ENCODE measurements at places on chromosomes 7 and 10.

DNA sequence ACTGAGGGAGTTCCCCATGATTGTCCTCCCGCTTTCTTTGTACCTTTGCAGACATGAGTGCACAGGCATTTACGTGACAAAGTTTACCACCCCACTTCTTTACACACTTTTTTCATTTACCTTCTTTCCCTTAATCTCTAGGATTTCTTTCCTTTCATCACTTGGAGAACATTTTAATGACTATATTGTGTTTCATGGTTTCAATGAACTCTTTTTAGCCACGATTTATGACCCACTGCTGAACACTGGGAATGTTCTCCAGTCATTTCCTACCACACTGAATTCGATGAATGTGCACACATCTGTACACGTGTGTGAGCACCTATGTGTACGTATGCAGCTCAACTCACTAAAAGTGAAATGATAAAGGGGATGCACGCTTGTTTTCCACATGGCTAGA lies 371.7 kb upstream of the IGFBP3 start:
- no peak for DNase-seq

DNA sequence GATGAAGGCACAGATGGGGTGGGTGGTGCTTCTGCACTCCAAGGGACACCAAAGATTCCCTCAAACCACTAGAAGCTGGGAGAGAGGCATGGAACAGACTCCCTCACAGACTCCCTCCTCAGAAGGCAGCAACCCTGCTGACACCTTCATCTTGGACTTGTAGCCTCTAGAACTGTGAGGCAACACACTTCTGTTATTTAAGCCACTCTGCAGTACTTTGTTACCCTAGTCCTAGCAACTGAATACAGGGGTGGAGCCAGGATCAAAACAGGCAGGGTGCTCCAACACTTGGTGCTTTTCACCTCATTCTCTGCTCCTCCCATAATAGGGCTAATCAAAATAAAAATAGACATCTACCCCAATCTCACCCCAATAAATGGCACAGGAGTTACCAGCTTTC lies 2.3 kb upstream of the GSTO1 start:
- no peak for DNase-seq

GRCh38 chr7:79436378-79436777 lies 17.1 kb downstream of the MAGI2 start:
- no peak for DNase-seq

- DNase-seq, result no peak
Observed at GRCh38 chr7:150446288-150446938, 4.0 kb upstream of the GIMAP8 start.

GRCh38 chr7:148492157-148492860 lies 98.3 kb upstream of the C7orf33 start:
- no peak for DNase-seq

GRCh38 chr10:71584461-71584860 lies 135.1 kb downstream of the C10orf105 start:
- DNase-seq, result no peak

DNA sequence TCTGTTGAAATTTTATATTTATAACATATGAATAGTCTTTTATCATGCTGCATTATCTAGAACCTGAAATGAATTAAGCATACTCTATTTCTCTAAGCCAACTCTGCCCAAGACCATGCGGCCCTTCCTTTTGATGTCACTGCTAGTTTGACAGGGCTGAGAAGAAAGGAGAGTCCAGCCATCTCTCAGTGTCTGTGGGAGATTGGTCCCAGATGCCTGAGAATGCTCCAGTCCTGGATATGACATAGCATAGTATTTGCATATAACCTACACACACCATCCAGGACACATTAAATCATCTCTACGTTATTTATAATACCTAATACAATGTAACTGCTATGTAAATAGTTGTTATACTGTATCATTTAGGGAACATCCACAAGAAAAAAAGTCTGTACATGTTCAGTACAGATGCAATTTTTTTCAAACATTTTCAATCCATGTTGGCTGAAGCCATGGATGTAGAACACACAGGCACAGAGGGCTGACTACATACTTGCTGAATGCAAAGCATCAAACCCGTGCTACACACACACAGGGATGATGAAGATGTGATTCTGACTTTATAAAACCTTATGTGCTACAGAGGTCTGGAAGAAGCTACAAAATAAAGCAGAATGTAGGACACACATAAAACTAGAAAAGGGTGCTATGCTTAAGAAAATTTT lies 315.4 kb downstream of the PARD3 start:
- no peak for DNase-seq

GRCh38 chr7:148334959-148335577 lies 255.5 kb upstream of the C7orf33 start:
- DNase-seq, result no peak

GRCh38 chr10:77746047-77746707 lies 108.6 kb upstream of the KCNMA1 start:
- no peak for DNase-seq

GRCh38 chr10:52216852-52217251 lies 97.2 kb upstream of the DKK1 start:
- DNase-seq, result no peak

GRCh38 chr7:66896441-66896840 lies 24.6 kb upstream of the TMEM248 start:
- DNase-seq, result no peak

- no peak for DNase-seq
Observed at GRCh38 chr10:48926764-48927540, 12.7 kb downstream of the LRRC18 start.

- no peak for DNase-seq
Observed at GRCh38 chr7:158781217-158781973, 47.9 kb downstream of the ESYT2 start.

DNA sequence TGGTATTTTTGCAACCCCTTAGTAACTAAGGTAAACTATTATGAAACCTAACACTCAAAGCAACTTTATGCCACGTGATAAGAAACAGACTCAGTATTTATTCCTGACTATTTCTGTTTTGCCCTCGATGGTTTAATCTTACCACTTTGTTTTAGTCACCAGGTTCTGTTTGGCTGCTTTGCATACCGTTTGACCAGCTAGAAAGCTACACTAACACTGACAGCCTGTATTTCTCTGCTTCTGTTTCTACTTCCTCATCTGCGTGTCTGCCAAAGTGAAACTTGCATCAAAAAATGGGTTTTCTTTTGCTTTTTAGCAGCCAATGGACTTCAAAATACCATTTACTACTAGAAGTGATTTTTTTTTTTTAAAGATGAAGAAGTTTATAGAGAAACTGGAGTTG lies 802.5 kb downstream of the GRM8 start:
- DNase-seq, result no peak

- DNase-seq, result no peak
Observed at GRCh38 chr7:155951554-155952158, 139.4 kb upstream of the SHH start.

GRCh38 chr7:30984359-30985107 lies 20.8 kb downstream of the GHRHR start:
- no peak for DNase-seq

GRCh38 chr10:114412907-114413797 lies 8.8 kb upstream of the AFAP1L2 start:
- no peak for DNase-seq

DNA sequence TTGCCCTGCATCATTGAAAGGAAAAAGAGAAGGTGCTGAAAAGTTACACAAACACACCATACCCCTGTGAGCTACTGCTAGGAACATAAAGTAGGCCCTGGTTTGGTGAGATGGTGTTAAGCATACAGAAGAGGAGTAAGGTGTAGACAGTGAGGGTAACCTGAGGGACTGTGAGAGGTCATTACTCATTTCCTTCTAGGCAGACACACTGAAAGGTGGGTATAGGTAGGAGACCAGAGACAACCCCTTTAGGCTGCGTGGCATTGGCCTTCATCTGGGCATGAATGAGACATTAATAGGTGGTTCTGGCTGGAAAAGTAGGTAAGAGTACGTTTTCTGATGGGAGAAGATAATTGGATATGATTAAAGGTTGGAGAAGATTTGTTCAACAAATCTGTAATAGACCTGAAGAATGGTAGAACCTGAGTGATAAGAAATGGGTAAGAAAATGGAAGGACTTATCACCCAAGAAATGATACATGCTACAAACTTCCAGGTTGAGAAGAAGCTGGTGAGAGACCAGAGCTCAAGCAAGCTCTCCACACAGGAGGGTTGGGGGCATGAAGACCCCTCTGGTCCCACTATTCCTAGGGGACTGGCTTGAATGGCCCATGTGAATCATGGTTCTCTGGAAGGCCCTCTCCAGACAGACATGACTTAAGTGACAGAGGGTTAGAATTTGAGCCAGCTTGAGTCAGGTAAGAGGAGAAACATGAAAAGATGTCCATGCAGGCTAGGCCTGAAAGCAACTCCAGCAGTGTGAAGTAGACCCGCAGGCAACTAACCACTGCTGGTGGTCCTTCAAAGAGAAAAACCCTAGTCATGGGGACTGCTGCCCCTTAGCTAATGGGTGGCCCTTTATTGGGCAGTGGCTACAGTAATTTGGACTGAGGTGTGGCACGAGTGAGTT lies 3.8 kb downstream of the COMTD1 start:
- DNase-seq, result no peak

DNA sequence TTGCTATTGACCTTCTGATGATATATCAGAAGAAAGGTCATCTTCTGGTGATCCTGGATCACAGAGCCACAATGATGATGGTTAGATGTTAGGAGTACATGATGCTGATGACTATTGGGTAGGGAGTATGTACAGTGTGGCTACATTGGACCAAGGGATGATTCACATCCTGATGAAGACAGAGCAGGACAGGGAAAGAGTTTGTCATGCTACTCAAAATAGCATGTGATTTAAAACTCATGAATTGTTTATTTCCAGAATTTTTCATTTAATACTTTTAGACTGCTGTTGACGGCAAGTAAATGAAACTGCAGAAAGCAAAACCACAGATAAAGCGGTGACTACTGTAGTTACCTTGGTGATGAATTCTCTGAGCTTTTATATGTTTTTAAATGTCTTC lies 397.3 kb downstream of the PPP1R3A start:
- no peak for DNase-seq

GRCh38 chr7:45118889-45119331 lies 7.4 kb upstream of the TBRG4 start:
- no peak for DNase-seq

GRCh38 chr10:100289641-100290040 lies 3.2 kb upstream of the BLOC1S2 start:
- DNase-seq, result no peak

DNA sequence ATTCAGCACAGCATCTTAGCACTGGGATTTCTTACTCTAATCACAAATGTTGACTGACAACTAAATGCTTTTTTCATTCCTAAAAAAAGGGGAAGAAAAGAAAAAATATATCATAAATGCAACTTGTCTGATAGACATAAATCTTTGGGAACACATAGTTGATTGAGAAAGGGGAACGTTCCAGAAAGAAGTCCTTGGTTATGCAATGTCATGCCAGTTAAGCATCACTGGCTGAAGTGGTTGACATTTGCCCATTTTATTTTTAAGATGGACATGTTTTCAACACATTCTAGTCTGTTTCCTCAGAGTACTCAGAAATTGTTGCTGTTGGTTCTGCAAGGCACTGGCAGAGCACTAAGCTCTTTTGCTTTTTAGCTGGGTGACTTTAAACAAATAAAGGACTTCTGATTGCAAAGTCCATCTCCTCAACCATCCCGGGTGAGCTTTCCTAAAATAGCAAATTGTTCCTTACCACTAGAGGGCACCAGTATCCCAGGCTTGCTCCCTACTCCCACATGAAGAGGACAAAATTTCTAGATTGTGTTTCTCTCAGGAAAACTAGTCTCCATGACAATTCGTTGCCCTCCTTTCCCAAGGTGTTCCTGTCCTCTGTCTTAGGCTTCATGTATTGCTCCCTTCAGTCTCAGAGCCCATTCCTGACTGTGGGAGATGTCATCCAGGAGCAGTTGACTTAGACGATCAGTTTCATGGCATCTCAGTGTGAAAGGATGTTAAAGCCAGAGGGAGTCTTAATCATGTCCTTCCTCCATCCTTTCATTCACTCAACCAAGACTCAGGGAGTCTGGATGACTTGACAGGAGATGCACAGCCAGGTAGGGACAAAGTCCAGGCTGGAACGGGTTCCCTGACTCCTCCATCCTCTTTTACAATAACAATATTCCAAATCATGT lies 23.9 kb downstream of the OPALIN start:
- DNase-seq, result no peak

DNA sequence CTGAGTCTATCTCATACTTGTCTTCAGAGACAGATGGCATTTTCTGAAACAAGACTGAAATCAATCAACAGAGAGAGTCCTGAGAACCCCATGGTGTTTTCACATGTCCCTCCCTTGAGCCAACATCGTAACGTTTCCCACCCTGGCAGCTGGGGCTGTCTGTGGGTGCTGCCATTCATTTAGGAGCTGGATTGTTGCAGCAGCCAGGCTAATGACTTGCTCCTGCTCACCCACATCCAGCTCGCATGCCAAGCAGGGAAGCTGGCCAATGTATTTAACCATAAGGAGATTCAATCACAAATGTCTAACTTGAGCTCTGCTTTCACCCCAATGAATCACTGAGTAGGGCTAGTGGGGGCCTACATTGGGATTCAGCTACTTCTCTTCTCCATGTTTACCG lies 146.1 kb downstream of the ADRA2A start:
- DNase-seq, result no peak

DNA sequence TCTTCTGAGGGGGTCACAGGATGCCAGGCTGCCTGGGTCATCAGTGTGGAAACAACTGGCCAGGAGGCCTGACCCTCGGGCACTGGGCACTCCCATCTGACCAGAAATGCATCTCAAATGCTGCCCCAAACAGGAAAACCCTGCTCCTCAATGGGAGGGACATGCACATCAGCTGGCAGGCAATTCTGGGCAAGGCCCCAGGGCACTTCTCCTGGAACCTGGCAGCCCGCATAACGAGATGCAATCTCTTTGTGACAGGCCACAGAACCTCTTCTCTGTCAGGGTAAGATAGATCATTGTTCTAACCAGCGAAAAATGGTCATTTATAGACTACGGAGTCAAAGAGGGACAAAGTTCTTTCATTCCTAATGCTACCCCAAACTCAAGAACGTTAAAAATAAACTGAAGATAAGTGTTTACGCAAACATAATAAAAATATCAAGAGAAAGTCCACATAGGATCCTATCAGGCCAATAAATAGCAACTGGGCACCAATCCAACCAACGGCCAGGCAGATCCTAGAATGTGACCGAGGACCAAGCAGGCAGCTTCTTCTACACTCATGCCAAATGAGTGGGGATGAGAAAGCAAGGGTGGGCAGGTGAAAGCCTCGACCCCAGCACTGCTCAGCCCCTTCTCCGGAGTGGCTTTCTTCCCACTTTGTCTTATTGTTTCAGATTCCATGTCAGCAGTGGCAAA lies 212.3 kb downstream of the TCERG1L start:
- DNase-seq, result no peak

GRCh38 chr10:103512591-103513379 lies 19.3 kb downstream of the NEURL1 start:
- DNase-seq, result no peak
